ENCODE measurements at places on chromosomes 6 and 20.
A peak's percentile ranks its signal among the peaks of the same experiment; 100 is the strongest.

DNA sequence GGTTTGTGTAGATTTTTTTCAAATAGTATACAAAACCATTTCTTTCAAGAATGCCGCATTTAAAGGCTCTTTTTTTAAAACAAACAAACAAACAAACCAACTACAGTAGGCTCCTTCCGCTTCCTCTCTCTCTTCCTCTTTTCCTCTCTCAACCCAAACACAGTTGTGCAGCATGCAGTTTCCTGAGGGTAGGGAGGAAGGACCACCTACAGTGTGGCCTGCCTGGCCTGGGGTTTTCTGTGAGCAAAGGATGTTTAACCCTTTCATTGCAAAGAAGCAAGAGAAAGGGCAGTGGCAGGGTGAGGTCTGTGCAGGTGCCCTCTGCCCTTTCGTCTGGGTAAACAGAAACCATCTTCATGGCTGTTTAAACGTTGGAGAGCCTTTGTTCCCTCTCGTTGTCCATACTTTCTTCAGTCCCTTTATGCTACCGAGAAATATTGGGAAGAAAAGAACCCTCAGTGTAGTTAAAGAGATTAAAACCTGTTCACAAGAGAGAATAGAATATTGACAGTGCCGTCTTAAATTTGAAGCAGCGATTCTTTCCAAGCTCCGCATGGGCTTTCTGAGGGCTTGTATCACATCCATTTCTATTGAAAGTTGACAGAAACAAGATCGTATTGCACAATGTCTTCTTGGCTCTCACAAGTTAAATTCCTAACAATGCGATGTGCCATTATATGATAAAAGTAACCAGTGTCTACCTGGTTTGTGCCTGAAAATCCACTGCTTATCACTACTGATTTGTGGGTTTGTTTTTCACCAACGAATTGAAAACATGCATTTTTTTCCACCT lies 215.5 kb upstream of the SNX9 start:
- no peak for DNase-seq

- no peak for DNase-seq
These were observed 329.0 kb upstream of the MARCKS start for GRCh38 chr6:113528111-113528510.

- DNase-seq: no peak
These were observed 150.4 kb downstream of the BTBD3 start for GRCh38 chr20:12068121-12068520.

GRCh38 chr6:110329714-110330436 lies 28.3 kb downstream of the METTL24 start:
- DNase-seq: no peak

DNA sequence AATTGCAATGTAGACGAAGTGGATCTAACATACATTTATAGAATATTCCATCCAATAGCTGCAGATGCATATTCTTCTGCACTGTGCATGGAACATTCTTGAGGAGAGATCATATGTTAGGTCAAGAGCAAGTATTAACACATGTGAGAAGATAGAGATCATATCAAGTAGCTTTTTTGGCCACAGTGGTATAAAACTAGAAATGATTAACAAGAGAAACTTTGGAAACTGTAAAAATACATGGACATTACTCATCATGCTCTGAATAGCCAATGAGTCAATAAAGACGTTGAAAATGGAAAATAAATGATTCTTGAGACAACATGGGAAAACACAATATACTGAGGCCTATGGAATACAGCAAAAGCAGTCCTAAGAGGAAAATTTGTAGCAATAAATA lies 94.2 kb downstream of the STXBP5 start:
- DNase-seq: no peak

- DNase-seq: no peak
These were observed 51.5 kb upstream of the ADTRP start for GRCh38 chr6:11830105-11830504.

- peak; percentile 63 for DNase-seq
These were observed 201.0 kb upstream of the FLRT3 start for GRCh38 chr20:14538433-14538832.

- DNase-seq: no peak
These were observed 119.6 kb upstream of the MTHFD1L start for GRCh38 chr6:150745896-150746295.

DNA sequence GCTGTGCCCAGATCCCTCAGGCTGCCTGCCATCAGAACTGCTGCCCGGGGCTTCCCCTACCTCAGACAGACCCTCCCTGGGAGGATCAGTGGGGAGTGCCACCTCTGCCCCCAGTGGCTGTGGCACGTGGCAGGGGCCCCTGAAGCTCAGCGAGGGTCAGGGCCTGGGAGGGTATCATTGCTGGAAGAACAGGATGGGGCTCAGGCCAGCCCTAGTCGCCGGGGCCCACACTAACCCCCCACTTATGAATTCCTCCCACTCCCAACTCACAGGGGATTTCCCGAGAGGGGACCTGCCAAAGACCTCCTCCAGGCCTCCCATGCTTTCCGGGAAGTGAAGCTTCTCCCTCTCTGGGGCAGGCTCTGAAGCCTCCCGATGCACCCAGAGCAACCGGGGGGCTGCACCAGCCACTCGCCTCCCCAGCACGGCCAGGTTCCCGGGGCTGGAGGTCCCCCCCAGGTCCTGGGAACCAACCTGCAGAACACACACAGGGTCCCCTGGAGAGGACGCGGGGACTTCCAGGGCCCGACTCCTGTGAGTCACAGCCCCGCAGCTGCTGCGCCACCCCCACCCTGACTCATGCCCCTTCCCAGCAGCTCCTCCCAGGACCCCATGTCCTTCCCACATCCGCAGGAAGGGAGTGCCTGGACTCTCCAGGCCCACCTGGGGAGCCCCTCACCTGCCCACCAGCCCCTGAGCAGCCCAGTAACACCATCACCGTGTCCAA lies 2.5 kb downstream of the TNFRSF6B start:
- DNase-seq: peak; percentile 30

- DNase-seq: no peak
These were observed 174.7 kb upstream of the ZNF217 start for GRCh38 chr20:53768329-53768728.

- no peak for DNase-seq
These were observed 228.9 kb upstream of the SMLR1 start for GRCh38 chr6:130598021-130598989.

DNA sequence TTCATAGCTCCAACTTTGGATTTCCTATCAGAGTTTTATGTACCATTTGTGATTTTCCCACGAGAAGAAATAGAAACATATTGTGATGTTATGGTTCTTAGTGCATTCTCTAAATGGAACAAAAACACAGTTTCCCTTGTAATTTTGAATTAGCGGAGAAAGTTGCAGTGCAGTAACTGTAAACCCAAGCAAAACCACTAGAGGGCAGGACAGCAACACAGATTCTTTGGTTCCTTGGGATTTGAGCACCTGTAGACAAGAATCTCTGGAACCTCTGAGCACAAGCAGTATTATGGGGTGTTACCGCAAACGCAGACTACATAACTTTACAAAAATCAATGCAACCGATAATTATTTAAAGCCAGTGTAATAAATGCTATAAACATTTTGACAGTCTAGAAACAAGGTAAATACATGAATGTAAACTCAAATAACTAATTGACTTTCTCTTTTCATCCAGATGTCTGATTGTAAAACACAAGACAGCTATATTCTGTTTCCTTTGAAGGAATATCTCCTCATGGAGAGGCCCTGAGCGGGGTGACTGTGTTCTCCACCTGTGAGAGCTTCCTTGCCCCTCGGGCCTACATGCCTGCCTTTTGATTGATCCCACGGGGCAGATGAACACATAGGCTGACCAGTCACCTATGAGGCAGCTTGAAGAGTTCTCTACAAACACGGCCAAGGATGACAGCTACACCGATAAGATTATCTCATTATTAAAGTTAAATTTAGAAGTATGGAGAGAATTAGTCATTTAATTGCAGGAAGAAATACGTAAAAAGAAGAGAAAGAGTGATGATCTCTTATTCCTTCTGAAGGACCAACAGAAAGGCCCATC lies 67.5 kb upstream of the COL21A1 start:
- DNase-seq: no peak

DNA sequence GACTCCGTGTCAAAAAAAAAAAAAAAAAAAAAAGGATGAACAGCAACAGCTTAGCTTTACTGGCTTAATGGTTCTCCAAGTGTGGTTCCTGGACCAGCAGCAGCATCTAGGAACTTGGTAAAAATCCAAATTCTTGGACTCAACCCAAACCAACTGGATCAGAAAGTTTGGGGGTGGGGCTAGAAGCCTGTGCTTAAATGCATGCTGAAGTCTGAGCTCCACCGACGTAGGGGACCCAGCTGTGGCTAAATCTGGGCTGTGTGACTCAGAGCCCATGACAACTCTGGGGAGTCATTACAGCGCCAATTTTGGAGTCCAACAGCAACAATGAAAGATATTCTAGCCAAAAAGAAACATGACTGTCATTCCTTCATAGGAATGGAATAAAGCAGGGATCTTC lies 13.6 kb upstream of the CHD6 start:
- DNase-seq: no peak

GRCh38 chr6:141452354-141452686 lies 680.4 kb upstream of the GJE1 start:
- DNase-seq: no peak

- DNase-seq: no peak
These were observed 215.8 kb upstream of the RREB1 start for GRCh38 chr6:6891949-6892461.

DNA sequence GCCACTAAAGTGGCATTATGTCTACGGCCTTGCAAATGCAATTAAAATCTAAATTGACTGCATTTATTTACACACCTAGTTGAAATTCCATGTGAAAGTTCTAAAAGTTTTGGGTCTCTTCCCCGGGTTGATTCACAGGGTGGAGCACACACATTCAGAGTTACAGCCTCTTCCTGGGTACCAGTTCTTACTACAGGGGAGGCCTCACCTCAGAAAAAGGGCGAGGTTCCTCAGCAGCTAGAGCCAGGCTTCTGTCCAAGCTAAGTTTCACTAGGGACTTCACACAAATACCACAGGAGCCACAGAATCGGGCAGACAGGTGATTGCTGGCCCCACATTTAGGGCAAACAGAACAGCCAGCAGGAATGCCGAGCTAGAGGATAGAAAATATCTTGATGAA lies 52.7 kb downstream of the DZANK1 start:
- DNase-seq: no peak

DNA sequence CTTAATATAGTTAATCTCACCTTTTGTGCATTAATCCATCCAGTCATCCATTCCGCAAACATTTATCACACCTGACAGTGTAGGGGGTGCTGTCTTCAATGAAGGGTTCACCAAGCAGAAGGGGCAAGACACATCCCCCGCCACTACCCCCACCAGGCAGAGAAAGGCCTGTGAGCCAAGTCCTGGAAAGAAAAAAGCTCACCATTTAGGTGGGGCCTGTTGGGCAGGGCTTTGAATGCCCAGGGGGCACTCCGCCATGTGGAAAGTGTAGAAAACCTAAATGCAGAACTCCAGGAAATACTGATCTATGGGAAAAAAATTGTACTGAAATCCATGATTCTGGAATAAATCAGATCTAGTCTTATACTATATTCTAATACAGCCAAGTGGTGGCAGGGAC lies 4.8 kb upstream of the STX16 start:
- no peak for DNase-seq

DNA sequence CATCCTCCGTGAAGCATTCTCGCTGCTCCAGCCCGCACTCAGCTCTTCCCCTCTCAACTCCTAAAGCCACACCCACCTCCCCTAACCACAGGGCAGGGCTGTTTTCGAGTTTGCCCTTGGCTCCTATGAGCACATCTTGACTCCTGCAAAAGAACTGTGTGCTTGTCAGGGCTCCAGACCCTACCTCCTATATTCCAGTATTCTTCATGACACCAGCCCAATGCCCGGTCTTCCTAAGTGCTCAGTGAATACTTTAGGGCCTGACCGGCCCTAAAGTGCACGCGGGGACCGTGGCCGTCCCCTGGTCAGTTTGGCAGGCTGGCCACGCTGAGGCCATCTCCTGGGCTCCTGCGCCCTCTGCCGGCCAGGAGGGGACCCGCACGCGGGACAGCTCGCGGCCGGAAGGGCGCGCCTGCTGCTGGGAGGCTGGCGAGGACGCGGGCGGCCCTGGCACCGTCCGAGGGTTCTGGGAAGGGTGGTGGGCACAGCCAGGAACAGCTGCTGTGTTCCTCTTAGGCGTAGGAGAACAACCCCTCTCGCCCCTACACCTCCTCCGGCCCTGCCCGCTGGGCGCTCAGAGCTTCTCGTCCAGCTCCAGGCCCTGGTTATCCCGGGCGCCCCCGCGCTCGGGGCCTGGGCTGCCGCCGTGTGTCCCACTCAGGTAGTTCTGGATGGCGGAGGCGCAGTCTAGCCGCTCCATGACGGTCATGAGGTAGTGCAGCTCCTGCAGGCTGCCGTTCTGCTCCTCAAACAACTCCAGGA lies 11.0 kb downstream of the UNC5CL start:
- DNase-seq: peak; percentile 30

GRCh38 chr20:3340443-3340842 lies 67.0 kb downstream of the DNAAF9 start:
- no peak for DNase-seq

- DNase-seq: no peak
These were observed 10.8 kb upstream of the ANKRD60 start for GRCh38 chr20:58239216-58239615.

DNA sequence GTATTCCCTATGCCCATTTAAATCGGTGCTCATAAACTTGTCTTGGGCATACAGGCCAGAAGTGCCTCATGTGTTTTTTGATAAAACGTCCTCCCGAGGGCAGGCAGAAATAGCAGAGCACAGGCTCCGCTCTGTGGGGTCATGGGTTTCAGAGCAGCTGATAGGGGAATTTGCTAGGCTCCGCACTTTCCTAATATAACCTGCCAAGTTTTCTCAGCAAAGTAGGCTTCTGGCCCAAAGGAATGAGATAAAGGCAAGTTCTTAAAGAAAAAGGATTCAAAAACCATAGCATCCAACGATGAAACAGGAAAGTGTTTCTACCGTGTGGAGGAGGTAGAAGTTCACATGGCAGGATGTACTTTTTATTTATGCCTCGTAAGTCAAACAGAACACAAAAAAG lies 69.8 kb upstream of the RALGAPA2 start:
- DNase-seq: no peak

DNA sequence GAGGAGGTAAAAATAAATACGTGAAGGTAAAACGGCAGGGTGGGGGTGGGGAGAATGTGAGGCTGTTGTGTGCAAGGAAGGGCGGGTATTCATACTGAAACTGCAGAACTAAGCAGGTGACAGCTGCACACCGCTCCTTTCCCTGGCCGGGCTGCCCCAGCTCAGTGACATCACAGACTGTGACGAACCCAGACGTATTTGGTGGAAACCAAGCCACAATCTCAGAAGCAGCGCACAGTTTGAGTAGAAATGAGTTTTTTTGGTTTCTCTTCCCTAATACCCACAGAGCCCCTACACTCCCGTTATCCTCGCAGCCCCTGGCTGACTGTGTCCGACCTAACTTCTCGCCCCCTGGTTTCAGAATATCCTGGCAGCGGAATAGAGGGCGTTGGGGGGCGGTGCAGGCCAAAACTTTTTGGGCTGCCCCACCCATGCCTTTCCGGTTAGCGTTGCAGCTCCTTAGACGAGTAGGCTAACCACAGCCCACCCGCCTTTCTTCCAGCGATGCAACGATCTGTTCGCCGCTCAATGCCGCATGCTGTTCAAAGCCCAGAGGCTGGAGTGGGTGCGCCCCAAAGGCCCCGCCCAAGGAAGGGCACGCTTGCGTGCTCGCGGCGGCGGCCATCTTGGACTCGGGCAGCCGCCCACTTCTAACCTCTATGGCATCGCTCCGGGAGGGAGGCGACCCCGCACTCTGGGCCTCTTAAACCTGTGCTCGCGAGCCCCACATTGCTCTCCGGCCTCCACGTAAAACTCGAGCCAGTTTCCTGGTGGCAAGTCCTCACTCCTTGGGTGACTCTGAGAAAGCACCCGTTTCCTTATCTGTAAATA lies 9.1 kb downstream of the BAK1 start:
- peak; percentile 96 for DNase-seq

All from GM12878 (cell line).